ENCODE measurements at places on chromosomes 6 and 20.

- DNase-seq, result no peak
These were observed 977 bp upstream of the SMAP1 start for GRCh38 chr6:70666706-70667105.

DNA sequence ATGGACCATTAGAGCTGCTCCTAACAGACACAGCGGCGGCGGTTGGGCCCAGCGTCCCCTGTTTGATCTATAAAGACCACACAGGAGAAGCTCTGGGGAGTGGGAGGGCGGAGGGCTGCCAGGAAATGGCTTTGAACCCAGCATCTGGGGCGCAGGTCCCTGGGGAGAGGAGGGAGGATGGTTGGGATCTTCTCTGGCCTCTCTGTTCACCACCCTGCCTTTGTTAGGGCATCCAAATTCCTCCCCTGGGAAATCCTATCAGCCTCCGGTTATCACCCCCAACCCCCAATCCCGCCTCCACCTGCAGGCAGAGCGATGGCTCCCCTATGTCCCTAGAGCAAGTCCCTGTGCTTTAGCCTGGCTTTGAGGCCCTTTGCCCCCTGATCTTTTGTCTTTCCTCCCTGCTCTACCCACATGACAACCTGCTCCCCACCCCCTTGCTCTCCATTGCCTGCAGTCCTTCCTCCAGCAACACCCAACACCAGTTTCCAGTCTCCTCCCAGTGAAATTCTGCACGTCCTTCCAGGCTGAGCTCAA lies 7.1 kb downstream of the XKR7 start:
- no peak for DNase-seq

DNA sequence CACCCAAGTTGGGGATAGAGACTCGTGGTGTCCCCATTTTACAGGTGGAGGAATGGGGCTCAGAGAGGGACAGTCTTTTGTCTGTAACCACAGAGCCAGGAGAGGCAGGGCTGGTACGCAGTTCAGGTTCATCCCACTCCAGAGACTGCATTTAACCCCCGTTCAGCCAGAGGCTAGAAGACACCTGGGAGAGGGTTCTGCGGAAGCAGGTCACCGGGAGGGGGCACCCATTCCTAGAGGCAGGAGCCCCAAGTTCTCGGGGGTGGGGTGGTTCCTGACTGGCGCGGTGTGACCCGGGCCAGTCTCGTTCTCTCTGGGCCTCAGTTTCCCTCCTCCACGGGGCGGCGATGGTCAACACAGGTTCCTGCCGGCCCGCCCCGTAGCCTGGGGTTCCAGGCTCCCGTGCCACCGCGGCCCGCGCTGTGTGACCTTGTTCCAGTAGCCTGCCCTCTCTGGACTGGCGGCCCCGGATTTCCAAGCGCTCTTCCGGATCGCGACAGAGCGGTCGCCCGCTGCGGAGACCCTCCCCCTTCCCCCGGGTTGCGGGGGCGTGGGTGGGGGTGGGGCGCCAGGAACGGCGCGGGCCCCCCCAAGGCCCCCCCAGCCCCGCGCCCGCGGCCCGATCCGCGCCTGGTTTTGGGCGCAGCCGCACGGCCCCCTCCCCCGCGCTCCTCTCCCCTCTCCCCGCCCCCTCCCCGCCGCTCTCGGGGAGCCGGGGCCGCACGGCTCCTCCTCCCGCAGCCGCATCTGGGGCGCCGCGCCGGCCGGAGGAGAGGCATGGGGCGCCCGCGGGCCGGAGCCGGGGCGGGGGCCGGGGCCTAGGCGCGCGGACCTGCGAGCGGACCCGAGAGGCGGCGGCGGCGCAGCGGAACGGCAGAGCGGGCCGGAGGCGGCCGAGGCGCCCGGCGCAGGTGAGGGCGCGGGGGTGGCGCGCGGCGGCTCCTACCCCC lies at the start of gene DLGAP4:
TSS of gene DLGAP4 (plus strand) at position 738 of the 950 bp plus-strand sequence. CDS start 125,379 bp downstream, outside the sequence.
- no peak for DNase-seq

- DNase-seq, result no peak
These were observed 41.2 kb upstream of the BHLHE23 start for GRCh38 chr20:63047946-63048345.

- no peak for DNase-seq
These were observed 37.4 kb upstream of the ARMH2 start for GRCh38 chr6:24836109-24836508.

- DNase-seq, result no peak
These were observed 484.3 kb upstream of the JAG1 start for GRCh38 chr20:11158146-11158545.

DNA sequence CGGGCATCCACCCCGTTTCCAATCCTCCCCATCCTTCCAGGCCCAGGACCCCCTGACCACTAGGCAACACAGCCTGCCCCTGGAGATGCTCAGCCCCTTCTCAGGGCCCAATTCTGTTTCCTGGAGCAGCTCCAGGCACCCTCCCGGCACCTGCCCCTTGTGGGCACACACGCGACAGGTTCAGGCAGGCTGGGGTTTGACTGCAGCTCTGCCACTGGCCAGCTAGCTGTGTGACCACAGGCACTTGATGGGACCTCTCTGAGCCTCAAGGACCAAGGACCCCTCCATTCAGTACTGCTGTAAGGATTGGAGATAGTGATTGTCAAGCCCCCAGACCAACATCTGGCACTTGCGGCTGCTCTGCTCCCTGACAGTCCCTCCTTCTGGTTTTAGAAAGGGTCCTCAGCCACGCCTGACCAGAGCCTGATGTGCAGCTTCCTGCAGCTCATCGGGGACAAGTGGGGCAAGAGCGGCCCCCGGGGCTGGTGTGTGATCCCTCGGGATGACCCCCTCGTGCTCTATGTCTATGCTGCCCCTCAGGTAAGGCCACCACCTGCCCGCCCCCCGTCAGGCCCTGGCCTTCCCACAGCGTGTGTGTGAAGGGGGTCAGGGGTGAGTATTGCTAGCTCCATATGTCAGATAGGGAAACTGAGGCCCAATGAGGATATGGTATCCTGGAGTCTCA lies 21.7 kb downstream of the FGD2 start:
- no peak for DNase-seq

- DNase-seq, result no peak
These were observed 42.5 kb downstream of the TNFAIP3 start for GRCh38 chr6:137909533-137909932.

DNA sequence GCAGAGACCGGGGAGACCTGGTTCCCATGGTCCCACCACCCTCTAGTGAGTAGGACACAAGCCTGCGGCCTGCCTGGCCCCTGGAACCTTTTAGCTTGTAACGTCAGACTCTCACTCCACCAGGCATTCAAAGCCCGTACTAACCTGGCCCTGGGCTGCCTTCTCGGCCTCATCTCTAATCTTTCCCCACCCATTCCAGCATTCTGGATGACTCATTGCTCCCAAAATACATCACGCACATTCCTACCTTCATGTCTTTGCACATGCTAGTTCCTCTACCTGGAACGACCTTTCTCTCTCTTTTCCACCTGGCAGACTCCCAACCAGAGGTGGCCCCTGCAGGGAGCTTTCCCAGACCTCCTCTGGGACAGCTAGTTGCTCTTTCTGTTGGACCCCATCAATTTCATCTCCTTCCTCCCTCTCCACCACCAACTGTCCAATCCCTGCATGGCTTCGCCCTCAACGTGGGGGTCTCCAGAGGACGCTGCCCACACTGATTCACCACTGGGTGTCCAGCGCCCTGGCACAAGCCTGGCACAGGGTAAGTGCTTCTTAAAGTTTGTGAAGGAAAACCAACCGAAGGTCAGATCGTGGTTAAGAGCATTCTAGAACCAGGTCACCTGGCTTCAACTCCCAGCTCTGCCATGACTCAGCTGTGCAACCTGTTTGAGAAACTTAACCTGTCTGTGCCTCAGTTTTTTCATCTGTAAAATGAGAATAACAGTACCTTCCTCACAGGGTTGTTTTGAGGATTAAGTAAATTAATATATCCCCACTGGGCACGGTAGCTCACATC lies 35.2 kb downstream of the JPH2 start:
- no peak for DNase-seq

DNA sequence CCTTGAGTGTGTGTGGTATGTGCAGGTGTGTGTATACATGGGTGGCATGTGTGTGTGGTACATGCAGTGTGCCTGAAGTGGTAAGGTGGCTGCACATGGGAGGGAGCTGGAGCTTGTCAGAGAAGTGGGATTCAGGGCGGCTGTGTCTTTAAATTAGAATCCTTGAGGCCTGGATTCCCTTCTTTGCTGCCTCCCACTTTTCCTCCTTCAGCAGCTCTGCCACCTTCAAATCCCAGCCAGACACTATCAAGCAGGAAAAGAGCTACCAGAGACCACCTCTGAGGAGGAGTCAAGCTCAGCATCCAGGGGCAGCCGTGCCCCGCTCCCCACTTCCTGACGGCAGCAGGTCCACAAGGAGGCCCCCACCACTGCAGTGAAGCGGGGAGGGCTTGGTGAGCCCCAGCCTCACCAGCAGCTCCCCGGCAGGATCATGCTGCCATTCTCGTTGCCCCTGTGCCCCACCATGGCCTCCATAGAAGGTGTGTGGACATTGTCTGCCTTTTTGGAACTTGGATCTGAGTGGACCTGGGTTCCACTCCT lies 131.0 kb upstream of the MLN start:
- DNase-seq, result no peak

DNA sequence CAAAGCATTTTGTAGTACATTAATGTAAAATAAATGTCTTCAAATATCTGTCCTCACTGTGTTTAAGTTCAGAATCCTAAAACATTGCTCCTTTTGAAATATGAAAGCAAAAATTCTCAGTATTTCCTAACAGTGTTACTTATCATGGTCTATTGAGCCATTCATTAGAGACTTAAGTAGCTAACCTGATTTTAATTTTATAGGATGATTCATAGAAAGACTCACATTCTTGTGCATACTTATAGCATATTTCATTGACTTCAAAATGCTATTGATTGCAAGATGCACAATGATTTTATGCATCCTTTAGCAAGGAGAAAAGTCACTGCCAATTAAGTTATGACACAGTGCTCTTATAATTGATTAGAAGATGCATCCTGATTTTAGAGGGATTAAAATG lies 85.7 kb downstream of the HIVEP1 start:
- DNase-seq, result no peak

DNA sequence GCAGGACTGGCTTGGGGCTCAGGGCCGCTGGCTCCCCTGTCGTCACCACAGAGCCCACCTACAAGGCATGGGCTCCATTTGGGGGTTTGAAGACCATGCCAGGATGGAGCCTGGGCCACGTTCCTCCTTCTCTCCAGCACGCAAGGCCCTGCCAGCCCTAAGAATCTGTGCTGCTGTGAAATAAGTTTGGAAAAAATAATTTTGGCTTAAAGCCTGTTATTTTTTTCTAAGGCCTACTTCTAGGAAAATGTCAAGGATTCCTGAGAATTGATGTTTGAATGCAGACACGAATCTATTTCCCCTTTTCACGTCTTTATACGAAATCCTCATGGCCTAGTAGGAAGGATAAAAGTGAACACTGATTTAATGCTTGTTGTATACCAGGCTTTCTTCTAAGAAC lies 107.5 kb downstream of the LRFN2 start:
- DNase-seq, result no peak

DNA sequence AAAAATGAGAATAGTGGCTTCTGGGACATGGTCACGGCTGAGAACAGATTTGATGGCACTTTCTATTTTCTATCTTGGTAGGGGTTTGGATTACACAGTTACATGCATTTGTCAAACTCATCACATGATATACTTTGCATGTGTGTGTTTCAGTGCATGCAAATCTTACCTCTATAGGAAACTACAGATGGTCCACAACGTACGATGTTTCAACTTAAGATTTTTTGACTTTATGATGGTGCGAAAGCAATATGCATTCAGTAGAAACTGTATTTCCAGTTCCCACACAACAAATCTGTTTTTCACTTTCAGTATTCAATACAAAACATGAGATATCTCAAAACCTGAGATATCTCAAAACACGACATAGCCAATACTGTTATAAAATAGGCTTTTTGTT lies 231.8 kb upstream of the SPTLC3 start:
- no peak for DNase-seq

- no peak for DNase-seq
These were observed 47.3 kb downstream of the ZFAND3 start for GRCh38 chr6:37866590-37867507.

DNA sequence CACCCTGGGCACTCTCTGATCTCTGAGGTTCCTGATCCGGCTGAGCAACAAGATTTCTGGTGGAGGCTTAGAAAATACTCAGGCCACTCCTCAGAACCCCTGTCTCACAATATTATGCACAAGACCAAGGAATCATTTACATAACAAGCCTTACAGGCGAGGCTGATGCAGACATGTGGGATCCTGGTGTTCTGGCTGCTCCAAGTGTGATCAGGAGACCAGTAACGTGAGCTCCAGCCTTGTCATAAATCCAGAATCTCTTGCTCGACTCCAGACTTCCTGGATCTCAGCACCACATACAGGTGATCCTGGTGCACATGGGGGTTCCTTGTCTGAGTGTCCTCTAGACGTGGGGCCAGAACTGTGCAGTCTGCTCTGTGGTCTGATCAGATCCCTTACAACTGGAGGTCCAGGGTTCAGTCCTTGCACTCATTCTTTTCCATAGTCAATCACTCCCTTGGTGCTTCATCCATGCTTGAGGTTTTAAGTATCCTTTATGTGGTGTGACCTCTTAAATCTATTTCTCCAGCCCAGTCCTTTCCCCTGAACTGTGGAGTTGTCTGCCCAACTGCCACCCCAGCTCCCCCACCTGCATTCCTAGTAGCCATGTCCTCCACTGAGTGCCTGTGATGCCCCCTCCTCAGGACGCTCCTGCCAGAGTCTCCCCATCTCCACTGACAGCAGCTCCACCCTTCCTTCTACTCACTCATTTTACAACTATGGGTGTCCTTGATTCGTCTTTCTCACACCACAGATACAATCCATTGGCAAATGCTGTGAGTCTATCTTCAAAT lies 5.1 kb downstream of the HLA-C start:
- no peak for DNase-seq

DNA sequence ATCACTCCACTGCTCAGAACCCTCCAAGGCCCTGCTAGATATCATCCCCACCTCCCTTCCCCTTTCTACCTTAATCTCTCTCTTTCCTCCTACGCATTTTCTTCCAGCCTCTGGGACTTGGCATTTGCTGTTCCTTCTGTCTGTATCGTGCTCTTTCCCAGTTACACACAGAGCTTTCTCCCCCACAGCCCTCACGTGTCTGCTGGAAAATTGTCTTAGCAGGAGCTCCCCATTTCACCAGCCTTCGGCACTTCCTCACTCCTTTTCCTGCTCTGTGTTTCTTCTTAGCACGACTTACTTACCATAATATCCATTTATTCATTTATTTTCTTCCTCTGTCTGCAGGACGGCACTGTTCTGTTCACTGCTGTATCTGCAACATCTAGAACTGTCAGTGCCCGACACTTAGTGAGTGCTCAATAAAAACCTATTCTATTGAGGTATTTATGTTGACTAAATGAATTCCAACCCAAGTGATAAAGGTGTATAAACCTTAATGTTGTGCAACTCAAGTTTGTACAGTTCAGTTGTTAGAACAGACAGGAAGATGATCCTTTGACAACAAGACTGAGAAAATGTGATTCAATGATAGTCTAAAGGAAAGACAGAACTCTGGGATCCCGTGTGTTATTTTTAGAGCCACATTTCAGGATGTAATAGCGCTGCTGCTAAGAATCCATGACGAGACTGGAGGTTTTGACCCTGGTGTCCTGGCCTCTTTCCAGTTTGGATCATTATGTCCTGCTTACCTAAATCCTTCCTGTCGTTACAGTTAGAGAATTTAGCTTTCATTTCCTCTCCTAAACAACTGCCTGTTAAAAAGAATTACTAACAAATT lies 170.1 kb upstream of the LAMP5 start:
- no peak for DNase-seq

- DNase-seq, result no peak
These were observed 22.8 kb upstream of the KHDC1 start for GRCh38 chr6:73285674-73286283.

Measured in NCI-H1436 treated with DMSO at 0.1 percent for 48 hours (cell line).